ENCODE measurements at places on chromosomes 2 and 18.

DNA sequence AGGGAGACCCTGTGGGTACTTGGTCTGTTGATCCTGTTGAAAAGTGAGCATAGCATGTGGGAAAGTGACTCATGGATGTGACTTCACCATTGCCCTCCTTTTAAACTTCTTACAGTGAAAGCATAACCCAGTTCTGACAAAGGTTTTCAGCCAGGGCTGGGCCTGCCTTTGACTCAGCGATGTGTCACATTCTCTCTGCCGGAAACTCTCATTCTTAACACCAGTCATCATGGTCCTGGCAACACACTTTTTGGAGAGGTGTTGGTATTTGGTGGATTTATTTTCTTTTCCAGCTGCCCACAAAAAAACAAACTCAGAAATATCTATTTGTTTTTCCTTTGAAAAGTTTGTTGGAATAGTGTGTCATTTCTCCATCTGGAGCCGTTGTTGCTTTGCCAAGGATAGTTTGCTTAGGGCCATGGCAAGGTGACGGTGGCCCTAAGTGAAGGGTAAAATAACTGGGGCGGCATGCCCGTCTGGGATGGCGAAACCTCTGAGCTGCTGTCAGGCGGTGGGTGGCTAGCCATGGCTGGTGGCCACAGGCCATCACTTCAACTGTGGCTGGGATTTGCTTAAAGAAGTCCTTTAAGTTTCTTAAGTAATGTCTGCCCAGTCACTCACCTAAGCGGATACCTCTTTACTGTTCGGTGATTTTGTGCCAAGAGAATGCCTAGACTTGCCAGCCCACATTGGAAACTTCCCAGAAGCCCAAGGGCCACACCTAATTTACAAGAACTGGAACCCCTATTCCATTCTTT lies 123.3 kb downstream of the LTBP1 start:
- no peak for DNase-seq

DNA sequence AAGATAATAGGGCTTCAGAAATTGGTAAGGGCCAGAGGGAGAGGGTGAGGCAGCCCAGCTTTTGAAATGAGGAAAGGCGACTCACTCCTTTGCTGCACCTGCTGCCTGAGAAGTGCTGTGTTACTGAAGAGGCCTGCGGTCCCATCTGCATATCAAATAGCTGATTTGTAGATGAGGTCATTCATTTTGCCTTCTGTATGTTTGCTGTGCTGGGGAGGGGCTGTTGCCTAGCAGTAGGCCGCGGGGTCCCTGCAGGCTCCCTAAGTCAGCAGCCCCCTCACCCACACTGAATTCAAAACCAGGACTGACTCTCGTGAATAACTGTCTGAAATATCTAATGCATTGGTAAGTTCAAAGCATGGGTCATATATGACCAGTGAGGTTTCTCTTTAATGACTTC lies 377.2 kb downstream of the SOX11 start:
- no peak for DNase-seq

DNA sequence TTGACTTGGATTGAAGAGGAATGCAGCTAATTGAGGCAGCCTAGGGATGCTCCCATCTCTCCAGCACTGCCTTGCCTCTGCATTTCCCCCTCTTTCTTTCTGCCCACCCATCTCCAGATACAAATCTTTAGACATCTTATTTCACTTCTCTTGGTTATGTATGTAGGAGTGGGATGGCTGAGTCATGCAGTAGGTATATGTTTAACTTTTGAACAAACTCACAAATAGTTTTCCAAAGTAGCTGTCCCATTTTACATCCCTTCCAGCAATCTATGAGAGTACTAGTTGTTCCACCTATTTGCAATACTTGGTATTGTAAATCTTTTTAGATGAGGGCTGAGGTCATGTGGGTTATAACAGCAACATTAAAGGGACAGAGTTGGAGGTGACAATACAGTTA lies 329.9 kb downstream of the DYSF start:
- DNase-seq = no peak

DNA sequence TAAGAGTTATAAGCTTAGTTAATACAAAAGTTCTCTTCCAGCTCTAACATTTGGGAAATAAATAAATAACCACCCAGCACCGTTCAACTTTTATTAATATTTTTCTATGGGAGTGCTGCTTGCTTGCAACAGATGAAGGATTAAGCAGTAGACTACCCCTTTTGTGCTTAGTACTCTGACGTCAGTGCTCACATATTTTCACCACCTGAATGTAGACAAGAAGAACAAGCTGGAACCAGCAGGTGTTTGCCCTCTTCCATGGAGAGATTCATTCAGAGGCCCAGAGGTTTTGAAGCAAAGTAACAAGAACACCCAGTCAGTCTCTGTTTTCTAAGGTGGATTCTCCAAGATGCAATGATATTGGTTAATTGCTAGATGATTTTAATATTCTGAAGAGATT lies 307.1 kb upstream of the PIK3C3 start:
- DNase-seq = no peak

DNA sequence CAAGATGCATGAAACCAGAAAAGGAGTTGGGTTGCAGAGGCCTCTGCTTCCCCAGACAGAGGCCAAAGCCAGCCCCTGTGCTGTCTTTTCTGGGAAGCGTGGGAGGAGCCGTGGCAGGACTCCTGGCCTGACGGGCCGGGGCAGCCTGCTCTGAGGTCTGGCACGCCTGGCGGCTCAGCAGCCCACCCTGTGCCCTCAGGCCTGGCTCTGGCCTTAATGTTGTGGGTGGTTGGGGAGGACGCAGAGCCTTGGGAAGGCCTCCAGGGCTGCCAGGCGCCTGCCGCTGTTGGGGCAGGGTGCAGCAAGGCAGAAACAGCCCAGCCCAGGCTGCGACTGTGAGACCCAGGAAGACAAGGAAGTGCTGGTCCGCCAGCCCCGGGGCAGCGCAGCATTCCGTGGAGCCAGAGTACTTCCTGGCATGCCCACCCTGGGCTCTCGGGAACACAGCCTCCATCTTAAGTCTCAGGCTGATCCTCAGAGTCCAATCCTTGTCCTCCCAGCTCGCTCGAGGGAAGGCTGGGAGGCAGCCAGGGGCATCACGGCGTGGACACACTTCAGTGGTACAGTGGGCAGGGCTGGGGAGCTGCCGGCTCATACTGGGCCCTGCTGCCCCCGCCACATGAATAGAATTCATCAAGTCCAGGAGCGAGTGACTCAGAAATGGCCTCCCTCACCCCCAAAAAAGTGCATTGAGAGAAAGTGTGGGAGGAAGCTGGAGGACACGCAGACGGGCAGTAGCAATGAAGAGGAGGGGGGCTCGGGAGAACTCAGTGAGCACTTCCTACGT lies 72.6 kb downstream of the EMX1 start:
- no peak for DNase-seq

- no peak for DNase-seq
Observed at GRCh38 chr2:129058981-129059380, 740.3 kb upstream of the HS6ST1 start.

Data from left renal cortex interstitium (tissue), 4 donors.